ENCODE measurements at places on chromosomes 2 and 18. TPM values are rescaled to one million over a fixed set of nuclear protein-coding genes. Genes with fewer than 3 reads are reported as not detected.

GRCh38 chr18:42936289-42936688 lies 179.2 kb downstream of the RIT2 start:
- H3K27me3 ChIP-seq: no peaks in the 10 kb centered on the region
- no peaks in the 10 kb centered on the region for H3K4me1 ChIP-seq
- H3K4me3 ChIP-seq: no peak overlapping the region
- no peaks in the 10 kb centered on the region for H3K36me3 ChIP-seq
- H3K27ac ChIP-seq: no peak overlapping the region
- DNase-seq: no peak

GRCh38 chr18:13401404-13401803 lies 182.8 kb downstream of the LDLRAD4 start:
- no peaks in the 10 kb centered on the region for H3K4me1 ChIP-seq
- no peaks in the 10 kb centered on the region for H3K36me3 ChIP-seq
- H3K4me3 ChIP-seq: no peak overlapping the region
- peaks cover 21% of the 10 kb centered on the region for H3K27me3 ChIP-seq

GRCh38 chr18:23324056-23324811 lies 128.9 kb upstream of the RIOK3 start:
- no peaks in the 10 kb centered on the region for H3K36me3 ChIP-seq
- H3K27me3 ChIP-seq: no peaks in the 10 kb centered on the region
- H3K4me3 ChIP-seq: no peak overlapping the region

DNA sequence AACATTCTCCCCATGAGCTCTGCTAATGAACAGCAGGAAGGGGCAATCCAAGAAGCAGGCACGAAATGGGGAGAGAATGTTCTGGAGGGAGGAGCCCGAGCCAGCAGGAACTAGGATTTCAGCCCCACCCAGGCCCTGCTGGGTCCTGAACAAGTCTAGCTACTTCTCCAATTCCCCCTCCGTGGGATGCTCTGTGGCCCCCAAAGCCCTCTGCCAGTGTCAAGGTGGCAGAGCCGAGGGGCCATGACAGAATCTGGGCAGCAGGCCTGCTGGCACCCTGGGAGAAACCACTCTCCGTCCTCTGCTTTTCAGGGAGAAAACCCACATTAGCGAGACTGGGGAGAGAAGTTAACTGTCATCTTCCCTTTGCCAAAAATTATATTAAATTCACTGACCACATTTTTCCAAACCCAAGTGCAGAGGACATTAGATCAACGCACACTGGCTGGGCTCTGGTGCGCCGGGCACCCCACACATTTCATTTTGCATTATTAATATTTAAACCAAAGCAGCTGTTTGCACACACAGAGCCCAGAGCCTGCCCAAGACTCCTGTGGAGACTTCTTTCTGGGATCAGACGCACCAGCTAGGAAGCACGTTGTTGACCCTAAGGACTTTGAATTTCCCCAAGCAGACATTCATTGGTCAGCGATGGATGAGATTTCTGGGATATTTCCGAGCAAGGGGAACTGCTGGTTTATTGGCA lies 80.2 kb upstream of the PKDCC start:
- no peaks in the 10 kb centered on the region for H3K36me3 ChIP-seq
- DNase-seq: no peak
- H3K27ac ChIP-seq: no peak overlapping the region
- peaks cover 5% of the 10 kb centered on the region for H3K27me3 ChIP-seq
- H3K4me3 ChIP-seq: no peak overlapping the region

- H3K27ac ChIP-seq: no peak overlapping the region
- H3K36me3 ChIP-seq: no peaks in the 10 kb centered on the region
- H3K27me3 ChIP-seq: no peaks in the 10 kb centered on the region
- peaks cover 6% of the 10 kb centered on the region for H3K4me1 ChIP-seq
Measured at GRCh38 chr2:33298233-33298632, 178.2 kb upstream of the RASGRP3 start.

CCDC68 gene
- total RNA-seq: 1.3 TPM

CYP27C1 gene
- total RNA-seq: not detected

NEU4 gene
- total RNA-seq: 0.40 TPM
